K562 (cell line): ENCODE measurements at places on chromosomes 5 and 9.

- no peak for DNase-seq
Observed at GRCh38 chr5:68593211-68593671, 377.7 kb downstream of the PIK3R1 start.

DNA sequence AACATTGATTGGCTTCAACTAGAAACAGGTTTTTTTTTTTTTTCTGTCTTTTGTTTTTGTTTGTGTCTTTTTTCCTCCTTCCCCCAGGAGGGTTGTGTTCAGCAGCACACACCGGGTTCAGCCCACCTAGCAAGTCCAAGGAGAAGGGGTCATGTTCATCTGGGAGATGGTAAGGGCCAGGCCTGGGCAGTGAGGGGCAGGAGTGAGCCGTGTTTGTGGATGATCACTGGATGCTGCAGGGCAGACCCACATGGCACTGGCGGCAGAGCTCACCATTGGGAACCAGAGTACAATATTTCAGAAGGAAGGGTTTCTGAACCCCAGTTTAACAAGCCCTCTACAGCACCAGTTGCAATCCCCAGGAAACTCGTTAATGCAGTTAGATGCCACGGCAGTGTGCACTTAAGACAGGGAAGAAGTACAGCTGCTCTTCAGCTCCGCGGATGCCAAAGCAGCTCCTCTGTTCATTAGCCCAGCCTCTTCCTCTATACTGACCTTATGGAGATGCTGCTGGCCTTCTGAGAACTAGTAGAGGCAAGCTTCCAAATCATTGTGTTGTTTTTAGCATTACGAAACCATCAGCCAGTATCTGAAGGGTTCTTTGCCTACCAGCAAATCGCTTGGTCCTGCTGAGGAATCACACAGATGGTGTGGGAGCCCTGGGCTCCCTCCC, 508.2 kb upstream of the WWC1 start:
- DNase-seq = no peak

GRCh38 chr9:86281593-86282076, 703 bp downstream of the ISCA1 start:
- DNase-seq = no peak

- DNase-seq = peak; percentile 27
Observed at GRCh38 chr5:180704362-180704761, 35.5 kb downstream of the OR2Y1 start.

DNA sequence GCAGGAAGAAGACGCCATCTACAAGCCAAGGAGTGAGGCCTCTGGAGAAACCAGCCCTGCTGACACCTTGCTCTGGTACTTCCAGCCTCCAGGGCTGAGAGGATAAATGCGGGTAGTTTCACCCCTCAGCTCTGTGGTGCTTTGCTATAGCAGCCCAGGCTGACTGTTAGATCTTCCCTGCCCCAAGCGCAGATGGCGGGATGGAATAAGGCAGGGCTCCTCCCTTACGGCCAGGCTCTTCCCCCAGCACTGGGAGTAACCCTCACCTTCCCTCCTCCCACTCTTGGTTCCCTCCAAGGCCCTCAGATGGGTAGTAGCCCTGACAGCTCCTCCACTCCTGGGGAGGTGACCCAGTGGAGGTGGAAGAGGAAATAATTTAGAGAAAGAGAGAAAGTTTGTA, 285.1 kb downstream of the GADD45G start:
- DNase-seq = no peak

GRCh38 chr5:58666598-58667581, 84.0 kb downstream of the RAB3C start:
- DNase-seq = no peak

- peak; percentile 43 for DNase-seq
Observed at GRCh38 chr9:130138791-130139190, 33.4 kb upstream of the NCS1 start.

DNA sequence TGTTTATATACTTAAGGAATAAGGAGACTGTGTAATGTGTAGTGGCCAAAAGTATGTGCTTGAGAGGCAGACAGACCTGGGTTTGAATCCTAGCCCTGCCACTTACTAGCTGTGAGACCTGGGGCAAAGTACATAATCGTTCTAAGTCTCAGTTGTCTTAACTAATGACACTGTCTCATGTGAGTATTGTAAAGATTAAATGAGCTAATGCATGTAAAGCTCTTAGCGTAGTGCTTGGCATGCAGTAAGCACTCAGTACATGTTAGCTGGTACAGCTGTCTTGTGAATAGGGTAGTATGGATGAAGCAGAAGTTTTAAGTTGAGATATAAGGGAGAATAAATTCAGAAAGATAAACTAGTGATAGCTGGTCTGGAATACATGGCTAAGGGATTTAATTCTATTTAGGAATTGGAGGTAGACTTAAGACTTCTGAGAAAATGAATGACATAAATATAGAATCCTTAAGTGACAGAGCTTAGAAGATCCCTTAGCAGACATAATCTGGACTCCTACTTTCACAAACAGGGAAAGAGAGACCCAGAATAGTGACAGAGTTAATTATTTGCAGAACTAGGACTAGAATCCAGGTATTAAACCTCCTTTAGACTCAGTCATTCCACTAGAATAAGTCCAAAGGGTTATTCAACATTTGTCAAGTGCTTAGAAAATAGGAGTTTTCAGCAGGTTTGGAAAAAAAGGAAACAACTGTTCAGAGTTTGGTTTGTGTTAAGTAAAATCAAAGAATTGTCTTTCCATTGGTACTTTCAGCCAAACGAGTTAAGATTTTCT, 13.1 kb downstream of the GPR21 start:
- no peak for DNase-seq

- no peak for DNase-seq
Observed at GRCh38 chr9:137606005-137606621, 627 bp downstream of the ARRDC1 start.

DNA sequence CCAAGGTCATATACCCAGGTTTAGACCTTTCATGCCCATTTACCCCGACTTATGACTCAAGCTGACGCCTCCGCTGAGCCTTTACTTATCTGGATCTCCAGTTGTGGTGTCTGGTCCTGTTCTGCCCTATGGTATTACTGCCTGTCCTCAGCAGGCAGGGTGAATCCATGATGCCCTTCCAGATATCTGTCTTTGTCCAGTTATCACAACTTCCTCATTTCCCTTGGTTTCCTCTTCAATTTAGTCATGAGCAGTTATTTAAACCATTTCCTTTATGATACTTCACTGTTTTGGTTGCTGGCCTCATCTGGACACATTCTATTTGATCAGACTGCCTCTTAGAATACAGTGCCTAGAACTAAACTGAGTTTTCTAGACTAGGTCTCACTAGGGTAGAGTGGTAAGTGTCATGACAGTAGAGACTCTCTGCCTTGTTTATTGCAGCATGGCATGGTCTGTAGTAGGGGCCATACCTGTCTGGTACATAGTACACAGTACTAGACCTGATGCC, 93.3 kb downstream of the MELK start:
- DNase-seq = peak; percentile 64

DNA sequence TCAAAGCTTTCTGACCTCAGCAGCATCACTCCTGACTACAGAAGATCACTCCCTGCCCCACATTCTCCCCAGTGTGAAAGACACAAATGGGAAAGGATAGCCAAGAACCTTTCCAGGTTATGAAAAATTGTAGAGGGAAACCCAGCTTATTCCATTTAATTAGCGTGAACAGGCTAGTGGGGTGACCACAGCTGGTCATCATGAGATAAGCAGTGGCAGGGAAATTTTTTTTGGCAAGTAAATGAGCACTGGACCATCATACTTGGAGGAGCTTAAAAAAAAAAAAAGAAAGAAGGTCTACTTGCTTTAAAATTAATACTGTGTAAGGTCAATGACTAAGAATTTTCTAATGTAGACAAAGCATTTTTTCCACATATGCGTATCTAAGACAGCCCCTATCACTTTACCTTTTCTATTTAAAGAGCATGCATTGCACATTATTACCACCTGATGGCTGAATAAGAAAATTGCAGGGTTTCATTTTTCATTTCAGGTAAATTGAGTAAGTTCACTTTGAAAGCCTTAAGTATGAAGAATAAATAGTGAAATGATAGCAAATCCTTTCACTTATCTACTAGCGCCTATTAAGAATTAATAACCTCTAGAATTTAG, 123.6 kb downstream of the ELAVL2 start:
- no peak for DNase-seq

GRCh38 chr9:8143677-8144076, 344.1 kb upstream of the DMAC1 start:
- no peak for DNase-seq

DNA sequence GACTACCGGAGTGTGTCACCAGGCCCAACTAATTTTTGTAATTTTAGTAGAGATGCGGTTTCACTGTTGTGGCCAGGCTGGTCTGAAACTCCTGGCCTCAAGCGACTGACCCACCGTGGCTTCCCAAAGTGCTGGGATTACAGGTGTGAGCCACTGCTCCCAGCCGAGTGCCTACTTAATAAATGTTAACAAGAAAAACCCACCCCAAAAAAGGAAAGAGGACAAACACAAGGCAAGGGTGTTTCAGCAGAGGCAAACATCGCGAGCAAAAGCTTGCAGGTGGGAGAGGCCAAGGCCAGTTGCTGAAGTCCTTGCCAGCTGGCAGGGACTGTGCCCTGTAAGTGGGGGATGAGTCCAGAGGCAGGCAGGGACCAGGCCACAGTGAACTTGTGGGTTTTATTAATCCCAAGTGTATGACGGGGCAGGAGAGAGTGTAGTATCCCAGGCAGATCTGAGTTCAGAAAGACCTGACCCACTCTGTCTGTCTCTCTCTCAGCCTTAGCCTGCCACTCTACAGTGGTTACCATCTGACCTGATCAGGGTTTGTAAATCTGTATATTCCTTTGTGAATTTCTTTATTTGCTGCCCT, 6.4 kb upstream of the FPGS start:
- no peak for DNase-seq

GRCh38 chr9:96294159-96294545, 7.8 kb downstream of the HSD17B3 start:
- DNase-seq = no peak

DNA sequence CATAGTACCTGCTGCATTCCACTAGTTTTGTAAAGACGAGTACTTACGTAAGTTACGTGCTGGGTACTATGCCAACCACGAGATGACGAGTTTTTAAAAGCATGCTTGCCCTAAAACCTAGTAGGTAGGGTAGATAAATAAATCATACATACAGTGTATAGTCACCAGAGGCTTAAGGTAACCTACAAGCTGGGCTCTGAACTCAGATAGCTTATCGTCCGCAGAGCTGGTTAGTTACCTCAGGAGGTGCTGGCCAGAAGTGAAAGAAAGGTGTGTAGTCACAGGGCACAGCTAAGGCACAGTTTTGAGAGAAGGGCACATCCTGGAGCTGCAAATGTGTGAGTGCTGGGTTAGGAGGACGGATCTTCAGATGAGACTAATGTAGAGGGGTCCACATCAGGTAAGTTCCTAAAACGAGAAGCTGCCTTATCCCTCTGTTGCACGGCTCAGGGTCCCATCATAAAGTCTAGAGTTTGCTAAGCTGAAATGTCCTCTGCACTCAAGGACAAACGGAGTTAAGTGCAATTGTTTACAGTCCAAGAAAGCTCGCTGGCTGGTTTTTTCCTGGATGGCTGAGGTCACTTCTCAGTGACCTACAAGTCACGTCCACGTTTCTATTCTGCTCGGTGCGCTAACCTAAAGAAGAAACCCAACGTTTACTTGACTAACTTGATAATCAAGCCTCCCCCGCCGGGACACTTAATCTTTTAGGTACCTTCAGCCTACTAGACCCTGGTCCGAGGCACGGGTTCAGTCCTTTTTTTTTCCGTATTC, 1.1 kb upstream of the SNX24 start:
- DNase-seq = peak; percentile 58
